ENCODE measurements at places on chromosomes 1 and 21.

DNA sequence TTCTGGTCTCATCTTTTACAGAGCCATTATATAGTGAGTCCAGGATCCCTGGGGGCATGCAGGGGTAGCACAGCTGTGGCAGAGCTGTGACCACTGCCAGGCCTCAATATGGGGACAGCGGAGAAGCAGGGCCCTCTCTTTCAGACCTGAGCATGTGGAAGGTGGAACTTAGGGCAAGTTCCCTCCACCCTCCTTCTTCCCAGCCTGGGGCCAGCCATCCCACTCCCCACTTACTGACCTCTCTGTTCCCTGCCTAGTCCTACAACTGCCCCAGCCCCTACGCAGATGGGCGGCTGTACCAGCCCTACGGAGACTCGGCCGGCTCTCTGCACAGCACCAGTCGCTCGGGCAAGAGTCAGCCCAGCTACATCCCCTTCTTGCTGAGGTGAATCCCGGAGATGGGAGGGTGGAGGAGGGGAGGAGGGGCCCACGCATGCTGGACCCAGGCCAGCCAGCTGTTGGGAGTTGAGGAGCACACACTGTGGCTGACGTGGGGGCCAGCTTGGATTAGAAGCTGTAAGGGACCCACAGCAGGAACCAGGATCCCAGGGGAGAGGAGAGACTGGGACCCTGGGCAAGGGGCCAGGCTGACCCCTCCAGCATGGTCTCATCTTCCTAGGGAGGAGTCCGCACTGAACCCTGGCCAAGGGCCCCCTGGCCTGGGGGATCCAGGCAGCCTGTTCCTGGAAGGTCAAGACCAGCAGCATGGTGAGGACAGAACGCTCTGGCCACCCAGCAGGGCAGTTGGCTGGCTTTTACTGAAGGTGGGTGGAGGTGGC, 10.7 kb downstream of the PSRC1 start:
- no peak for DNase-seq

- DNase-seq: no peak
Measured at GRCh38 chr1:160731990-160732389, 7.1 kb upstream of the SLAMF7 start.

GRCh38 chr1:76210160-76210559, 135.6 kb downstream of the ST6GALNAC3 start:
- DNase-seq: no peak

GRCh38 chr1:177897281-177897997, 72.4 kb downstream of the SEC16B start:
- DNase-seq: no peak

GRCh38 chr1:6466023-6466422, at the start of gene TNFRSF25:
Gene TNFRSF25 (minus strand): TSS chr1:6466173. CDS start chr1:6466107, 66 bp downstream.
- DNase-seq: no peak

GRCh38 chr1:99614728-99615127, 31.2 kb upstream of the PALMD start:
- no peak for DNase-seq

GRCh38 chr1:9037476-9038337, 11.5 kb upstream of the SLC2A7 start:
- DNase-seq: no peak

- DNase-seq: peak; percentile 98
Measured at GRCh38 chr1:43389326-43390313, at the start of the genes MED8 and SZT2. Gene MED8 (minus strand): TSS chr1:43389800. CDS start chr1:43389764, 36 bp downstream. Gene SZT2 (plus strand): TSS chr1:43389899. CDS start chr1:43389969, 70 bp downstream.

DNA sequence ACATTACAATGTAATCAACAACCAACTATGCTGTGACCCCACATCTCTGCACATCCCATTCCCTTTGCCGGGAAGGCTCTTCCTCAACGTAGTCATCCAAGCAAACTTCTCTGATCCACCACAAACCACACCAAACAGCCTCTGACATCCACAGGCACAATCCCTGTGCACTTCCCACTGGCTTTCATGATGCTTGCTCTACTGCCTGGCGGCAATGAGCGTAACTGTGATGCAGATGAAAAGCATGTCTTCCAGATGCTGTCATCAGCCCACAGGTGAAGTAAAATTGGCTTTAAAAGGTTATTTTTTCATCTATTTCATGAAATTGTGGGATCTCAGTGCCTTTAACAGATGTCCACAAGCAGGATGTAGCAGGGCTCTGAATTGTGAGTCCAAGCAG, 635.2 kb downstream of the SMYD3 start:
- peak; percentile 72 for DNase-seq

GRCh38 chr1:234851450-234852438, 241.8 kb upstream of the IRF2BP2 start:
- DNase-seq: no peak

- DNase-seq: no peak
Measured at GRCh38 chr1:29338908-29339575, 102.7 kb downstream of the PTPRU start.

- no peak for DNase-seq
Measured at GRCh38 chr1:32613472-32613871, 36.9 kb downstream of the ZBTB8OS start.

DNA sequence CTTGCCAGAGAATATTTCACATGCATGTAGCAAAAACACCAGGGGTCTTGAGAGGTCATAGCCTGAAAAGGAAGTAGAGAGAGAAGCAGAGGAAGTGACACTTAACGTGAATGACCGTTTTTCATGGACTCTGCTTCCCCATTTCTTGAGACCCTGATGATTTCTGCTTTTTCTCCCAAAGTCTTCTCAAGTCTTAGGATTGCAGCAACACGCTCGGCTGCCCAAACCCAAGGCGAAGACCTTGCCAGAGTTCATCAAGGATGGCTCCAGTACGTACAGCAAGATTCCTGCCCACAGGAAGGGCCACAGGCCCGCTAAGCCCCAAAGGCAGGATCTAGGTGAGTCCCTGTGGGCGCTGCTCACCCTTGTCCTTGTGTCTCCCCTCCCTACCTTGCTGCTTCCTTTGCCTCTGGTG, 12.8 kb downstream of the THEMIS2 start:
- DNase-seq: no peak

GRCh38 chr1:224589006-224589405, 27.1 kb upstream of the CNIH3 start:
- no peak for DNase-seq

DNA sequence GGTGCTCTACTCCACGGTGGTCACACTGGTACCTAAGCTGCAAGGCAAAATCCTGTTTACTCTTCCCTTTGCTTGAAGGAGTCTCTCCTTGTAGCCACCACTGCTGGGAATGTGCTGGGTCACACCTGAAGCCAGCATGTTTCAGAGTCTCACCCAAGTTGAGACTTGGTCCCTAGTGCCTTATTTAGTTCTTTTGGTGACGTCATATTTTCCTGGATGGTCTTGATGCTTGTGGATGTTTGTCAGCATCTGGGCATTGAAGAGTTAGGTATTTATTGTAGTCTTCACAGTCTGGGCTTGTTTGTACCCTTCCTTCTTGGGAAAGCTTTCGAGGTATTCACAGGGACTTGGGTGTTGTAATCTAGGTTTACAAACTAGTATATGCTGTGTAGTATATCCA, 5.6 kb upstream of the MTARC2 start:
- no peak for DNase-seq

- DNase-seq: peak; percentile 48
Measured at GRCh38 chr1:109113590-109114341, at the start of gene ELAPOR1. Gene ELAPOR1 (plus strand): TSS chr1:109114115. CDS start chr1:109114184, 69 bp downstream.

DNA sequence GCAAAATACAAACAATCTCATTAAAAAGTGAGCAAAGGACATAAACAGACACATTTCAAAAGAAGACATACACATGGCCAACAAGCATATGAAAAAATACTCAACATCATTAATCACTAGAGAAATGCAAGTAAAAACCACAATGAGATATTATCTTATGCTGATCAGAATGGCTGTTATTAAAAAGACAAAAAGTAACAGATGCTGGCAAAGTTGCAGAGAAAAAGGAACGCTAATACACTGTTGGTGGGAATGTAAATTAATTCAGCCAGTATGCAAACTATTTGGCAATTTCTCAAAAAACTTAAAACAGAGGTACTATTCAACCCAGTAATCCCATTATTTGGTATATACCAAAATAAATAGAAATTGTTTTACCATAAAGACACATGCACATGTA, 32.2 kb upstream of the TNFSF18 start:
- DNase-seq: no peak

GRCh38 chr1:2949966-2950925, 71.0 kb upstream of the ACTRT2 start:
- no peak for DNase-seq

- DNase-seq: no peak
Measured at GRCh38 chr1:90715309-90715708, 1.8 kb downstream of the BARHL2 start.

- peak; percentile 75 for DNase-seq
Measured at GRCh38 chr21:31326522-31327242, 17.4 kb downstream of the TIAM1 start.

- DNase-seq: no peak
Measured at GRCh38 chr1:53244141-53244540, 5.8 kb upstream of the MAGOH start.

DNA sequence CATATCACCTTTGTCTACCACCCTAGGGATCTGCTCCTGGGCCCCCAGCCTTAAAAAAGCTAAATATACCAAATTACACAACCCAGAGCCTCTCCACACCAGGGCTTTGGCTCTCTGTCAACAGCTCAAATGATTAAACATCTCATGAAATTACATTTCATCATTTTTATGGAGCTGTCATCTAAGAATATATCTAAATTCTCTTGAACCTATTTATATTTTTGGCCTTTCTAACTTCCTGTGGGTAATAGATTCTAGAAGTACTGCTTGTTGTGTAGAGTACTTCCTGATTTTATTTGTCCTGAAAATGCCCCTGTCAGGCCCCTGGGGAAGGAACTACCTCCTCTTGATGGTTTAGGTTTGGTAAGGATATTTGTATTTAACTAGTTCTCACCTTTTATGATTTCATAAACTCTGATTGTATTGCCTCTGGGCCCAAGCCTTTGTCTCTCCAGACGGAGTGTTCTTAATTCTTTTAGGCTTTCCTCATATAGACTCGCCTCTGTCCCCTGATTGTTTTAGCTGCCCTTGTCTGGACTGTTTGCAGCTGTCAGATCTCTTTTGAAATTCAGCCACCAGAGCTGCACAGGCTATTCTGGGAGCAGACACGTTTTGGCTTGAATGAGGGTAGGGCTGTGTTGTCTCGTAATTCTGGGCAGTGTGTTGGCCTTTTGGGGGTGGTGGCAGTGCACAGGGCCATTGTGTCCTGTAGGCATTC, 16.6 kb downstream of the MYOG start:
- DNase-seq: peak; percentile 30

- DNase-seq: no peak
Measured at GRCh38 chr1:70382682-70383081, 28.2 kb upstream of the ANKRD13C start.

All from AG20443 (cell line).